ENCODE measurements at places on chromosomes 1 and 21.

- DNase-seq: no peak
These were observed 10.4 kb downstream of the JUN start for GRCh38 chr1:58773406-58773840.

DNA sequence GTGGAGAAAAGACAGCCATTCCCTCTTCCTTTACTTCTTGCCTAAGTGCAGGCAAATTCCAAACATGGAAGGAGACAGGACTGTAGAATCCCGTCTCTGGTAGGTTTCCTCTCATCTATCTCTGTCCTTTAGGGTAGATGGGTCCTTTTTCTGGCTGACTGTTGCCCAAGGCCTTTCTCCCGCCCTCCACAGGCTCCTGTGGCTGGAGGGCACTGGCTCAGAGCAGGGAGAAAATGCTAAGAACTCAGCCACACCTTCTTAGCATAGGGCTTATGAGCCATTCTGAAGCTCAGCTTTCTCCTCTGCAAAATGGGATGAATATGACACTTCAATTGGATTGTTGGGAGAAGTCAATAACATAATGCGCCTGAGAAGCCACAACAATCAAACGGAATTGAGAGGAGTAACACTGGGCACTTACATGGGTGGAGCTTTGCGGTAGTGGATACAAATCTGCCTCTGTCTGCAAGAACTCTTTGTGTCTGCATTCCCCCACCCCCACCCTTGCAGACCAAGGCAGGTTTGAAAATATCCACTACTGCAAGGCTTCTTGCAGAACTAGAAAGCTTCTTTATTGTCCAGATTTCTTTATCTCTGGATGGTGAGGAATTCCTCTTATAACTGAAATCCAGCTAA lies 94.7 kb downstream of the CSMD2 start:
- DNase-seq: no peak

GRCh38 chr1:150529017-150529416 lies 13.5 kb downstream of the FALEC start:
- DNase-seq: no peak

DNA sequence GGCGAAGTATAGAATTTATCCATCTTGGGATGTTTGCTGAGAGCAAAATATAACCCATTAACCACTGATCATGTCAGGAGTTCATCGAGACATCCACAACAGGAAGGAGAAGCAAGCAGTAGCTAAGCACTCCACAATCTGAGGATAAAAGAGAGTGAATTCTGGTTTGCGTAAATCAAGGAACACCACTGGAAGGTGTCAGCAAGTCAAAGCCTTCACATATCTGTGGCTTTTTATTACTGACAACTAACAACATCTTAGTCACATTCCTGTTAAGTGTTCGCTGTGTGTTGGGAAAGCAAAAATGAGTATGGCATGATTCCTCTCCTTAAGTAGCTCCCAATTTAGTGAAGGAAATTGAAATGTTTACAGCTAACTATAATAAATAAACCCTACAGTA lies 44.5 kb upstream of the DARS2 start:
- no peak for DNase-seq

GRCh38 chr1:222057162-222057561 lies 315.3 kb upstream of the DUSP10 start:
- no peak for DNase-seq

GRCh38 chr1:234603221-234604204 lies 6.5 kb downstream of the IRF2BP2 start:
- no peak for DNase-seq
